Esophagus squamous epithelium (tissue), 5 donors: ENCODE measurements at places on chromosomes 16 and 17. TPM values are rescaled to one million over a fixed set of nuclear protein-coding genes. Genes with fewer than 3 reads are reported as not detected.

Gene ZPBP2
- not detected for total RNA-seq

Gene HOXB6
- not detected for total RNA-seq

DNA sequence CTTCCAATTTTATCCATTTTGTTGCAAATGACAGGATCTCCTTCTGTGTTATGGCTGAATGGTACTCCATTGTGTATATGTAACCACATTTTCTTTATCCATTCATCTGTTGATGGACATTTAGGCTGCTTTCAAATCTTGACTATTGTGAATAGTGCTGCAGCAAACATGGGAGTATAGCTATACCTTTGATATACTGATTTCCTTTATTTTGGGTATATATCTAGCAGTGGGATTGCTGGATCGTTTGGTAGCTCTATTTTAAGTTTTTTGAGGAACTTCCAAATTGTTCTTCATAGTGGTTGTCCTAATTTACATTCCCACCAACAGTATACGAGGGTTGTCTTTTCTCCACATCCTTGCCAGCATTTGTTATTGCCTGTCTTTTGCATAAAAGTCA is 67.8 kb downstream of the BRIP1 start:
- DNase-seq, result no peak

- DNase-seq, result no peak
Observed at GRCh38 chr16:49183911-49184310, 97.7 kb downstream of the CBLN1 start.

DNA sequence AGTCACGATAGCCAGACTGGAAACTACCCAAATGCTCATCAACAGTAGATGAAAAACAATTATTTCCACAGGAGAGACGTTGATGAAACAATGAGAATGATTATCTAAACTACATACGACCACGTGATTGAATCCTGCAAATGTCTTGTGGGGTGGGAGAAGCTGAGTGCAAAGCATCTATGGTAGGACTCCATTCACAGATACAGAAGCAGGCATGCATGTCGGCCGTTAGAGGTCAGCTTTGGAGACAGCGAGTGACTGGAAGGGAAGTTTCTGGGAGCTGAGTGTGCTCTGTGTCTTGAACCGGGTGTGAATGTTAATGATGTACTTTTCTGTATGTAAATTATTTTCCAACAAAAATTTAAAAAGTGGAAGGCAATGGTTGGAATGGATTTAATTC is 71.5 kb upstream of the DNAJA2 start:
- DNase-seq, result no peak

DNA sequence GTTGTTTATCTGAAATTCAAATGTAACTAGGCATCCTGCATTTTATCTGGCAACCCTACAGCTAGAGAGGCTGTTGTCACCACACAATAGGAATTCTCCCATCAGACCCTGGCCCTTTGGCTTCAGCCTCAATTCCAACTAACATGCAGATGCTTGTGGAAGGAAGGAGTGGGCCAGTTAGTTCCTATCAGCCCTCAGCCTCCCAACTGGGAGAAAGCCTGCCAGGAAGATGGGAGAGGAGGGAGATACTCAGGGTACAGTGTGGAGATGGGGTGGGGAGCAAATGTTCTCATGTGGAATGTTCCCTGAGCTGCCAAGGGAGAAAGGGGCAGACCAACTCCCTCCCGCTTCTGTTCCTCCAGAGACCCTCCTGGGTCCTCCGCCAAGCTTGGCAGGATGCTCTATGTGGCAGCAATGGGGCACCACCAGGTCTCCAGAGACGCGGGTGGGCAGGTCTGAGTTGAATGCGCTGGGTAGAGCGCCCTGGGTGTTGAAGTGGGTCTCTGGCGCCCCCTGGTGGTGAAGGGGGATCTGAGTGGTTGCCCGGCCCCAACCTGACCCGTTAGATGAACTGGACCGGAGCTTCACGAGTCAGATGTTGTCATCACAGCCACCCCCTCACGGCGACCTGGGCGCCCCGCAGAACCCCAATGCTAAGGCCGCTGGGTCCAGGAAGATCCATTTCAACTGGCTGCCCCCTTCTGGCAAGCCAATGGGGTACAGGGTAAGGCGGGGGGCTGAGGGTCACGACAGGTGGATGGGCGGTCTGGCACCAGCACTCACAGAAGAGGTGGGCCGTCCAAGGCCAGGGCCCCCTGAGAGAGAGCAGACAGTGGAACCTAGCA is 15.2 kb downstream of the GALK1 start:
- peak; percentile 48 for DNase-seq

DNA sequence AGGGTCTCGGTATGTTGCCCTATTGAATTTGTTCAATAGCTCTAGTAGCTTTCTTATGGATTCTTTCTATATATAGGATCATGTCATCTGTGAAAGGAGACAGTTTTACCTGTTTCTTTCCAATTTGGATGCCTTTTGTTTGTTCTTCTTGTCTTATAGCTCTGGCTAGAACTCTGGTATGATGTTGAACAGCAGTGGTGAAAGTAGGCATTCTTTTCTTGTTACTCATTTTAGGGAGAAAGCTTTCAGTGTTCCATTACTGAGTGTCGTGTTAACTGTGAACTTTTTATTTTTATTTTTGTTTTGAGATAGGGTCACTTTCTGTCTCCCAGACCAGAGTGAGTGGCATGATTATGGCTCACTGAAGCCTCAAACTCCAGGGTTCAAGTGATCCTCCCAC is 21.2 kb downstream of the EFCAB5 start:
- DNase-seq, result no peak

DNA sequence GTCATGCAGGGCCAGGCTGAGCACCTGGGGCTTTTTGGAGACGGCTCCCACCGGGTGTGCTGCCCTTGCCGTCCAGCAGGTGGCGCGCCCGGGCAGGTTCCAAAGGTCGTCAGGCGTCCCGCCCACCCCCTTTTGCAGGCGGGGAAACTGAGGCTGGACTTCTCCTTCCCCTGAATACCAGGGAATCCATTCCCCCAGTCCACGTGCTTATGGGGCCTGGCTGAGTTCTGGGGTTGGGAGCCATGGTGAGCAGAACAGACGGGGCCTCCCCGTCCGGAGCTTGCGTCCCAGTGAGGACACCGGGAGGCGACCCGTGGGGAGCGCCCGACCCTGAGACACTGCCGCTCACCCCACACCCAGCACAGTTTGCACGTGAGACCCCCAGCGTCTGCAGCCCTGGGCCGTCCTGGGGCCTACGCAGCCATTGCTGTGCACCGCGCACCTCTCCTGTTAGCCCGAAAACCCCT is 51.8 kb upstream of the JPH3 start:
- DNase-seq, result no peak

GRCh38 chr17:18319604-18320256 is 4.6 kb downstream of the SMCR8 start:
- no peak for DNase-seq

- no peak for DNase-seq
Observed at GRCh38 chr16:68444056-68444657, 4.2 kb downstream of the SMPD3 start.

- no peak for DNase-seq
Observed at GRCh38 chr17:27895123-27895895, 2.1 kb upstream of the LYRM9 start.

DNA sequence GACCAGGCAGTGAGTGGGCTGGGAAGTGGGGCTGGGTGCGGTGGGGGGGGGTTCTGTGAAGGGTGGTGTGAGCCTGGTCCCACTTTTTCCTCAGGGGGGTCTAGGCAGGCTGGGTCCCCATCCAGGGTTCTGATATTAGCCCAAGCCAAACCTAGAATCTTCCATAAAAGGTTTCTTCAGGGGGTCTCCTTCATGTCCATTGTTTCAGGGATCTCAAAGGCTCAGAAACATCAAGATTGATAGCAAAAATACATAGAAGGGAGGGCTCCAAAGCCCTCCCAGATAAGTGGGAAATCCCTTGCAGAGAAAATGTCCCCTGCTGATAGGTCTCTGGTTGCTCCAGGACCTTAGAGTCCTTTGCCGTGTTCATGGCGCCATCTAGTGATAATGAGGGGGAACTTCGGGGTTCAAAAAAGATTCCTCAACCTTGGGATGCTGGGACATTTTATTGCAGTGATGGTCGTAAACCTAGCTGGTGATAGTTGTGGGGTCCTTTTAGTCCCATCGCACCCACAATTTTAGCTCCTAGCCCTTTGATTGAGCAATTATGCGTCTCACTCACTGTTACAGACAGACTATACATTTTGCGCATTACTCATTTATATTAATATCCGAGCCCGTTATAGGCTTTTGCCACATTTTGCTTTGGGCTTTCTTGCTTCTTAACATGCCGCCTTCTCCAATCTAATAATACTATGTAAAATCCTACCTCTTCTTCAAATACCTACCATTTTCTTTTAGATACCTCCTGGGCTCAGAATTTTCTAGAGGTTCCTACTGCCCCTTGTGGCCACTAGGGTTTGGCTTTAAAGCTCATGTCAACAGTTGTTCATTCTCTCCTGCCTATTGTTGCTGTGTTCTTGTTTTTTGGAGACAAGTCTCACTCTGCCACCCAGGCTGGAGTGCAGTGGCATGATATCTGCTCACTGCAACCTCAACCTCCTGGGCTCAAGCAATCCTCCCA is 35.1 kb downstream of the IGF2BP1 start:
- no peak for DNase-seq

- no peak for DNase-seq
Observed at GRCh38 chr16:17396762-17397498, 73.8 kb downstream of the XYLT1 start.

DNA sequence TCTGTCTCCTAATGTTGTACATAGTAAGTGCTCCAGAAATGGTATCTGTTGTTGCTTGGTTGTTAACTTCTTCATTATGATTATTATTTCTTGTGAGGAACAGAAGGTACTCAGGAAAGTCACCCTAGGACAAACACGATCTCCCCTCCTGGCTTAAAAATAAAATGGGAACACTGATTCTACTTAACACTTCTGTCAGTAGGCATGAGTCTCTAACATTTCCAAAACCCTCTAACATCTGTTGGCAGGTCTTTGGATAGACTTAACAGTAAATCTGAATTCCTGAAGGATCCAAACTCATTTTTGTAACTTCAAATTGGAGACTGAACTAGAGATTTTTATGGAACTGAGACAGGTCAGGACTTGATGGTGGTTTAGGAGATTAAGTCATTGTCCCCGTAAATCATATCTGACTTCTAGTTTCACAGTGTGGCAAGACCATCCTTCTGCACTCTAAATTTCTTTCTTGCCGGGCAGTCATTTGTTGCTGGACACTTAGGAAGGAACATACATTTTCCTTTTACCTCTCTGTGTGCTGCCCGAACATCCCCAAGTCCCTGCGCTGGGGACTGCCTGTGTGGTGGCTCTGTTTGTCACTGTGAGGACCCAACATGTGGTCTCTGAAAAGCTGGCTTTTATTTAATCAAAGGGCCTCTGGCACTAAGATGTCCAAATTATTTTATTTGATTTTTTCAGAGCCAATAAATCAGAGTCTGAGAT is 149.9 kb downstream of the NPIPB5 start:
- no peak for DNase-seq

- no peak for DNase-seq
Observed at GRCh38 chr16:51500306-51500705, 349.2 kb upstream of the SALL1 start.

GRCh38 chr16:13517841-13518240 is 402.1 kb upstream of the ERCC4 start:
- no peak for DNase-seq
